CD4-positive, alpha-beta T cell treated with Interleukin-12 subunit alpha and Interleukin-12 subunit beta, for 1 hour (primary cell): ENCODE measurements at places on chromosomes 16 and 17.

DNA sequence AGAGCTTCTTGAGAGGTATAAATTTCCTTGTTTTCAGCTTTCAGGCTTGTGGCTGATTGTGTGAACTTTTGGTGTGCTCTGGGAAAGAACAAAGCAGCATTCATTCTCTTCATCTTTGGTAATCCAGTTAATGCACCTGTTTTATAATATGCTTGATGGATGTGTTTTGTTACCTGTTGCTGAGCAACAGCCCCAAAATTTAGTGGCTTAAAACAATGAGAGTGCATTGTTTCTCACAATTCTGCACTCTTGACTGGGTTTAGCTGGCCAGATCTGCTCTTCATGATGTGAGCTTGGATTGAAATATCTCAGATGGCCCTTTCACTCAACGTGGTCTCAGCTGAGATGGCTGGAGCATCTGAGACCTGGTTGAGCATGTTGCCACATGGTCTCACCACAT is 58.7 kb upstream of the NOL11 start:
- no peak for DNase-seq

GRCh38 chr16:87328846-87329245 is 11.7 kb upstream of the C16orf95 start:
- no peak for DNase-seq

- no peak for DNase-seq
These were observed 23.5 kb downstream of the CFAP97D1 start for GRCh38 chr17:43803758-43804157.

DNA sequence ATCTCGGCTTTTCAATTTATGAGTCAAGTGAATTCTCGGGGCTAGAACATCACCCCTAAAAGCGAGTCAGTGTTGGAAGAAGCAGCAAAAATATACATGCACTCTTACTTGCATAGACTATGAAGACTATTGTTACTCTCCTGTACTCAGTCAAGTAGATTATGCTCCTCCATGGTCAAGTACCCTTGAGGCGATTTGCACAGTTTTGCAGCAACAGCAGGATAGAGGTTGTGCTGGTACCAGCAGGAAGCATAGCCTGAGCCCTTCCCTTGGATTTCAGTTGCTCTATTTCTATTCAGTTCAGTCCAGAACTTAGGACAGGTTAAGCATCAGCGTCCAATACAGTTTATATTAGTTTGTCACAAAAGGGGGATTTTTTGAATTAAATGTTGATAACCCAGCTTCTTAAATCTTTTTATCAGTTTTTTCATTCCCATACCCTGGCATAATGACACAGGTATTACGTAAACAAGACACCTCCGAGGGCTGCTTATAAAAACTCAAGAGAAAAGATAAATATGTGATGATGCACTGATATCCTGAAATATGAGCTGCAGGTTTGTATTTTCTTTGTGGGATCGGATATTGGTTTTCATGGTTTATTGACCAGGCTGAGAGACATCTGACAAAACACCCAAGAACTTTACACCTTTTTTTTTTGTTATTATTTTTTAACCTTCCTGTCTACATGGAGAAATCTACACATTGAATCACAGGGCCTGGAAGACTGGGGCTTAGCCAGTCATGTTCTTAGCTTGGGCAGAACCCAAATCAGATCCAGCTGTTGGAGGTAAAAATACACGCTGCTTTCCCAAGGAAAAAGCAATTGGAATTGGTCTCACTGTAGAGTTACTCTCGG is 144.1 kb downstream of the PITPNC1 start:
- no peak for DNase-seq

GRCh38 chr17:17455173-17455572 is 21.6 kb upstream of the MED9 start:
- no peak for DNase-seq

DNA sequence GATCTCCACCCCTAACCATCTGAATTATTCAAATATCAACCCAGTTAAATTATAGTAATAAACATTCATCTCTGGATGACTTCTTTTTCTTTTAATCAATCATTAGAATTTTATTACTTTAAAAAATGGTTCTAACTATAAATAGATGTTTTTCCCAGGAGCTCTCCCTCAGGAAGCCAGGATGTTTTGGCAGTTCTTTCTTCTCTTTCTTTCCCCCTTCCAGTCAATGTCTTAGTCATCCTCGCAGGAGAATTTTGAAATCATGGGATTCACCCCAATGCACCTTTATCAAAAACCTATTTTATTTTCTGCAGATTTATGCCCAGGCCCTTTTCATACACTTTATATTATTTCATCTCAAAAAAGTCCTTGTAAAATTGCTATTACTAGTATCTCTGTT is 711.6 kb downstream of the CDH11 start:
- no peak for DNase-seq

GRCh38 chr16:51392521-51393187 is 241.6 kb upstream of the SALL1 start:
- no peak for DNase-seq

DNA sequence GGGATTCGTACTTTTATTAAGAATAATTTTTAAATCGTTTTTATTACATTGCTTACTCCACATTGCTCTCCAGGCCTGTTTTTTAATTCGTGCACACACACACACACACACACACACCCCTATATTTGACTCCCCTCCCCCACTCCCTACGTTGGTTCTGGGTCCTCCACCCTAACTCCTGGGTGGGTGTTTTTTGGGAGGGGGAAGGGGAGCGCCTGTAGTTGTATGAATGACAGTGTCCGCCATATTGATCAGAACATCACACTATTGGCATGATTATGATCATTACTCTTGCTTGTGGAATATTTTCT is 1.3 kb downstream of the GNAO1 start:
- DNase-seq = no peak

- no peak for DNase-seq
These were observed 13.8 kb downstream of the KCTD19 start for GRCh38 chr16:67312719-67313118.

- no peak for DNase-seq
These were observed 55.7 kb downstream of the TOX3 start for GRCh38 chr16:52491216-52491615.

DNA sequence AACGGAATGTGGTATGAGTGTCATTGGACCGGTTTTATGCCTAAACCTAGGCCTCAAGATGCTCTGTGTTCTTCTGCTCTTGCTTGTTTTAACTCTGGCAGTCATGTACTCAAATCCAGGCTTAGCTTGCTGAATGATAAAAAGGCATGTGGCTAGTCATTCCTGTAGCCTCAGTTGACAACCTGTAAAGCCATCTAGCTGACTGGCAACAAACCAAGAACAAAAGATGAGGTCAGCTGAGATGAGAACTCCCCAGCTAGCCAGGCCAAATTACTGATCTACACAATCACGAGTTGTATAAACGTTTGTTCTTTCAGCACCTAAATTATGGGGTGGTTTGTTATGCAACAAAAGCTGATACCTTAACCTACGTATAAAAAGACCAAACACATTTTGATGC is 1406.0 kb upstream of the CDH8 start:
- DNase-seq = no peak

- no peak for DNase-seq
These were observed 2.6 kb downstream of the SOX8 start for GRCh38 chr16:984121-984694.

DNA sequence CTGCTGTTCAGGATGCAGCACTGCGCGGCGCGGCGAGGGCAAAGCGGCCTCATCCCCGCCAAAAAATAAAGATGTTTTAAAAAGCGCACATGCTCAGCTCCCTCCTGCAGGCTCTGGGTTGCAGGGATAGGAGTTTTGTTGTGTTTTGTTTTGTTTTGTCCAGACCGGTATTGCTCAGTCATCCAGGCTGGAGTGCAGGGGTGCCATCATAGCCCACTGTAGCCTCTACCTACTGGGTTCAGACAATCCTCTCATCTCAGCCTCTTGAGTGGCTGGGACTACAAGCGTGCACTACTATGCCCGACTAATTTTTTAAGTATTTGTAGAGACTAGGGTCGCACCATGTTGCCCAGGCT is 636 bp downstream of the WWOX start:
- no peak for DNase-seq

DNA sequence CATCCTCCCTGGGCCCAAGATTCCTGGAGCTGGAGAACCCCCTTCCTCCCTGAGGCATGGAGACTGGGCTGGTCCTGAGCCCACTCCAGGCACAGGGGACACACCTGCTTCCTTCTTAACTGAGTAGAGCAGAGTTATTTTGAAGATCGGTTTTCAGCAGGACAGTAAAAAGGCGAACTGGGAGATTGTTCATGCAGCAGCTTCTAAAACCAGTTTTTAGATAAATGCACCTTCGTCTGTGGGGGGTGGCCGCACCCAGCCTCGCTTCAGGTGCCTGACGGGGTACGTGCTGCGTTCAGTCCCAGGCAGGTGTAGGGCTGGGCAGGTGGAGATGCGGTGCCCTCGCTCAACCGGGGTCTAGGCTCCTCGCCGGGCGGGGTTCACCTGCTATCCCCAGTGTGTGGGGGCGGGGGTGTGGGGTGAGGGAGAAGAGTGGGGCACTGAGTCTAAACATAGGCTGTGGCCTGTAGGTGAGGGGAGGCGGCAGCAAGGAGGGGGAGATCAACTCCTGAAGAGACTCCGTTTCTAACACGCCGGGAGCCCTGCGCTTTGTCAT is 69.5 kb downstream of the JPH3 start:
- no peak for DNase-seq

DNA sequence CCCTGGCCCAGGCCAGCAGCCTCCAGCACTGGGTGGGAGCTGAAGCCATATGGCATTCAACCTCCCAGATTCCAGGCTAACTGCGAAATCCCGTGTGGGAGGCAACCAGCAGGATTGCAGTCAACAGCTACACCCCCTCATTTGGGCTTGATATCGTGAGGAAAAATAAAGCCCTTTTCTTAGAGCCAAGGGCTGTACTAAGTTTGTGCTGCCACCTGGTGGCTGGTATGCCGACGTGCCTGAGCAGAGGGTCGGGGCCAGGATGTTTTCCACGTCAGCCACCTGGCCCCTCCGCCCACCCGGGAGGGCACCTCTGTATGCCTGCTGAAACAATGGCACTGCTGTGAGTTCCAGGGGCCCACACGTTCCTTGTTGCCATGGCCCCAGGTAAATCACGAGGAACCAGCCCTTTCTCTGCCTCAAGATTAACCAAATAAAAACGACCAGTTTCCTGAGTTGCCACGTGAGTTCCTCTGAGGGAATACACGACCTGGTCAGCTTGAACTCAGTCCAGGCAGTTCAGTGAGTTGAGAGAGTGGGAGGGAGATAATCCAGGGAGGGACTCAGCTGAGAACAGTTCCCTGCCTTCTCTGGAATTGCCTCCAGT is 9.0 kb downstream of the TMEM98 start:
- peak; percentile 57 for DNase-seq

DNA sequence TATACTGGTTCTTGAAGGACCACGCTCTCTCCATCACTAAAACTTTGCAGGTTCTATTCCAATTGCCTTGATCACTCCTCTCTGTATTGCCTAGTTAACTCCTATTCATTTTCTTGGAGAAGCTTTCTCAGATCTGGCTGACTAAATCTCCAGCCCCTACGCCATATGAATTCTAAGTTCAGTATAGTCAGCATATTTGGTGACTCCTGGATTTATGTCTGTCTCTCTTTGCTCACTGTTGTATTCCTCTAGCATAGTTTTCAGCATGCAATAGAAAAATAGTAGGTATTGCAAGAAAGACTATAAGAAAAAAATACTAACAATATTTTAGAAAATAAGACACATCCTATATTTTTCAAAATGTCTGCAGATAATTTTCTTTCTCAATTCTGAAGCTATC is 579.7 kb downstream of the CDH11 start:
- no peak for DNase-seq

DNA sequence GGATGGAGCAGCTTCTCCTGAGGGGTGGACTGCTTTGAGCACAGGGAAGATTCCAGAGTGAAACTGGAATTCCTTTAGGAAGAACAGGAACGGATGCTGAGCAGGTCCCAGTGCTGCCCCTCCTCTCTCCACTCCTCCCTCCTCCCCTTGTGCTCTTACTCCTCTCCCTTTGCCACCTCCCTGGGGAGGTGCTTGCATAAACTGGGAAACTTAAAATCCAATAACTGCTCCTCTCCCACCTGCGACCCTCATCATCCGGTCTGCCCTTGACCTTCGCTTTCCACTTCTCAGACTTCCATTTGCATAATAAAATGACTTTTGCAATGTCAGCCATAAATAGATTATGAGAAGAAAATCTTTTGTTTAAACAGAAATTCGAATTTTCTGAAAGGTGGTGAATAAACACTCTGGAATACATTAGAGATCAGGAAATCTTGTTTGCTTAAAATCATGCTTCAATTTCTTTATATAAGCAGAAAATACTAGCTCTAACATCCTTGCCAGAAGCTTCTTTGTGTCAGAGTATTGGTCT is 23.7 kb downstream of the HSBP1 start:
- DNase-seq = no peak

GRCh38 chr16:8730335-8730915 is 56.0 kb downstream of the ABAT start:
- no peak for DNase-seq

- DNase-seq = no peak
These were observed 592.5 kb upstream of the CA10 start for GRCh38 chr17:52751051-52751450.

DNA sequence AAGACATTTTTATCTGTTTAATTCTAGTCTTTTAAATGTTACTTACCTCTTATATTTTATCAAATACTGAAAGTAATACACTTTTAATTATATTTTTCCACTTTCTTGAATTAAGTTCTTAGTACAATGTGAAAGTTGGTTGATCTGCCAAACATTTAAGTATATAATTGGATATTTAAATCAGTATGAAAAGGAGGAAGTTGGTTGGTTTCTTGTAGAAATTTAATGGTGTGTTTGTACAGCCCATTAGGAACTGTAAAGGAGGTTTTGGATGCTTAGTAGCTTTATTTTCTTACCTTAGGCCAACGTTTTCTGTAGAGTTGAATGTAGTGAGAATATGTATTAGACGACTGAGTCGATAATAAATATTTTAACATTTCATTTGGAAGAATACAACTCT is 5.4 kb downstream of the NFATC3 start:
- no peak for DNase-seq

- DNase-seq = no peak
These were observed 93.6 kb downstream of the CCDC182 start for GRCh38 chr17:57651451-57651850.

DNA sequence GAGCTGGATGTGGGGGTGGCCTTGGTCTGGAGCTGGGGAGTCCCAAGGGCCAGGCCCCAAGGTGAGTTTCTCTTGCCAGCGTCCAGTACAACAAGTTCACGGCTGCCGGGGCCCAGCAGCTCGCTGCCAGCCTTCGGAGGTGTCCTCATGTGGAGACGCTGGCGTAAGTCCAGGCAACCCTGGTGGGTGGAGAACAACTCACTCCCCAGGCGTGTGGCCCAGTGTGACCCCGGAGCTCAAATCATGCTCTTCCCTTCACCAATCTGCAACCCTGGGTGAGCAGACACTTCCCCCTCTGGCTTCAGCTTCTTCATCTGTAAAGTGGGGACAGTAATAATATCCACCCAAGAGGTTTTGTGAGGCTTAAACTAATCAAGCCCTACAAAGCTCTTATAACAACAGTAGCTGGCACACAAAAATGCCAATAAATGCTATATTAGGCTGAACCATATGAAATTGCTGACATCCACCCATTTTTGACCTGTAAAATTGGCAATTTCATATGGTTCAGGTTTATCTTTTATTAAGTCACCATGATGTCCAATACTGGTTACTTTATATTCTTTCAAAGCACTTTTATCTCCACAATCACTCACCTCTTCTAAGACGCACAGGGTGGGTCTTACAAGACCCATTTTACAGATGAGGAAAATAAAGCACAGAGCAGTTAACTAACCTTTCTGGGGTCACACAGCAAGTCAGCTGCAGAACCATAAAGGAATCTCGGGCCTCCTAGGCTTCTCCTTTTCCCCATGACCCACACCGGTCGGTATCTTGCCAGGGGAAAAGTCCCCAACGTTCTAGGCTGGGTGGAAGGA is 19.7 kb downstream of the DEXI start:
- no peak for DNase-seq
